ENCODE measurements at places on chromosomes 11 and 22.
A peak's percentile ranks its signal among the peaks of the same experiment; 100 is the strongest.

DNA sequence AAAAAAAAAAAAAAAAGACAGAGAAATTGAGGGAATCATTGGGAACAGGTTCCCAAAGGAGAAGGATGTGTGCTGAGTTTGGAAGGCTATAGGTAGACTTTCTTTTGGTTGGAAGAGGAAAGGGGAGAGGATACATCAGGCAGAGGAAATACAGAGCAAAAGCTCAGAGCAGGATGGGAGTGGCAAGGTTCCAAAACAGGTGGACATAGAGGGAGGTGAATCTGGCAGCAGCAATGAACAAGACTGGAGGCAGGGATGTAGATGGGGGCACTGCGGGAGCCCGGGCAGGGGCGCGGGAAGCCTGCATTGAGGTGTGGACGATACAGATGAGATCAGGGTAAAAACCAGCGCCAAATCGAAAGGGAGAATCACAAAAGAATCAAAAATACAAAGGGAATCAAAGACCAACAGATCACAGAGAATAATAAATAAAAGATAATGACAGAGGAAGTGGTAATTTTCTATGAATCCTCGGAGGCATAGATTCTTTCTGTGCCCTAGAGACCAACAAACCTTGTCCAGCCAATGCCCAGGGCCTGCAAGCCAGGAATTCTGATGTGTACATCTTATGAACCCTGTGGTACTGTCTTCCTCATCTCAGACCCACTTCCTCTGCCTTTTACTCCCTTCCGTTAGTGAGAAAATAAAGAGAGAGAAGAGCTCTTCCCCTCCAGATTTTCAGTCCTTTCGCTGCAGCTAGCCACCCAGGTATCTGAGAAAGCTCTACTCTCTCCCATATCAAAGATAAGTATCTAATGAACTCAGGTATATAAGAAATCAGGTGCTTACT lies 70.3 kb downstream of the SLC1A2 start:
- DNase-seq: no peak

DNA sequence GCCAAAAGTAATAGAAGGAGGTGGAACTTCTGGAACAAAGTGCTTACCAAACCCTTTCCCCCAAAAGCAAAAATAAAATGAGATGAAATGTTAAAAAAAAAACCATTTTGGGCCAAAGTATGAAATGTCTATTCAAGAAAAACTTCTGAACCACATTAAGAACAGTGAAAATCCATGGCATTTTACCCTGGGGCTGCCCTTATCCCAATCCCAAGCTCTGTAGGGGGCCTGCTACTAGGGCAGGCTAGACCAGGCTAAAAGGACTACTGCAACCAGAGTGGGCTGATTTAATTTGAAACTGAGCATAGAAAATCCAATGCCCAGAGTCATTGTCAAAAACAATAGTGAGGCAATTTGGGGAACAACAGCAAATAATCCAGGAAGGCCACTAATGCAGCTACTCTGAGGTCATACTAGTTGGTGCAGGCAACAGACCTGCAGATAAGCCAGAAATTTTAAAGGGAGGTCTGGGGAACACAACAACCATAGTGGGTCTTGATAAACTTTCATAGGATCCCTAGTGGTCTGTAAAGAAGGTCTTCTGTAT lies 99.4 kb downstream of the RELT start:
- no peak for DNase-seq

DNA sequence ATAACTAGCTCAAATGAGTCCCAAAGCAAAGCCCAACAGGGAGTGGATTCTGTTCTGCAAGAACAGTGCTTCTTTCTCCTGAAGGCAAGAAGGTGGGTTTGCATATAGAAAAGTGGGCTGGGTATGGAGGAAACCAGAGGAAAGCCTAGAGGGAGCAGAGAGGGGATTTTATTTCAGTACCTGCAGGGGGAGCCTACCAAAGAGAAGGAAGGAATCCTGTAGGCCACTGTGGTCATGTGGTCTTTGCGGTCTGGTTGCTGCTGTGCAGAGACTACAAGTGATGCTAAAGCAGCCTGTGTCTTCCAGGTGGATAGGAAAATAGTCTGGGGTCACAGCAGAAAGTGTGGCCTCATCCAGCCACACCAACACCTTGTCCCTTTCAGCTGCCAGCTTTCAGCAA lies 33.2 kb upstream of the ZBTB16 start:
- peak; percentile 22 for DNase-seq

- DNase-seq: no peak
These were observed 8.7 kb upstream of the PEX26 start for GRCh38 chr22:18069041-18069440.

DNA sequence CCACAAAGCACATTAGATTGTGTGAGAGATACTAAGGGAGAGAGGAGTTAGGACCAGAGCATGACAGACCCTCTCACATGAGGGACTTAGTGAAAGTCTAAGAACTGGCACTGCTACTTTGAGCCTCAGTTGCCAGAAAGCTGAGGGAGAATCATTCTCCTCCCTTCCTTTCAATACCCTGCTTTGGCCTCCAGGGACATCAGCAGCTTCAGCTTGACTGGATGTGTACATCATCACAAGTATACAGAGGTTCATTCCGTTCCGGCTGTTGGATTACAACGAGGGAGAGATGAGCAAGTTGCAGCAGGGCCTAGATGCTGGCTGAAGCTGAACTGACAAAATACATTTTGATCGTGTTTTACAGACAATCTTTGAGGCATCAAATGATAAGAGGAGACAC lies 15.7 kb upstream of the ANO5 start:
- no peak for DNase-seq

DNA sequence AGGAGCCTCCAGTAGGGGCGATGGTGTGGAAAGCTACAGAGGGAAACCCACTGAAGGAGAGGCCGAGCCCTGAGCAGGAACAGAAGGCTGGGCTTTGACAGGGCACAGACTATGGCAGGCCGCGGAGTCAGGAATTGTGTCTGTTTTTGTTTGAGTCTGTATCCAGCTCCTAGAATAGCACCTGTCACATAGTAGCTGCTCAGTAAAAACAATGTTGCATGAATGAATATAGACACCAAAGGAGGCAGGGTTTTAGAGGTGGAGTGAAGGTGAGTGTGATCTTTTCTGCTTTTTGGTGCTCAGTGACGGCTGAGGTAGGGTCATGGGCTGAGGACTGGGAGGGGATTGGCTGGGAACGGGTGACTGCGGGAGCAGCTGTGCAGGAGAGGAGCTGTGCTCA lies 18.5 kb upstream of the APOBEC3A start:
- DNase-seq: no peak

- DNase-seq: no peak
These were observed 27.5 kb downstream of the DHCR7 start for GRCh38 chr11:71420455-71421241.

DNA sequence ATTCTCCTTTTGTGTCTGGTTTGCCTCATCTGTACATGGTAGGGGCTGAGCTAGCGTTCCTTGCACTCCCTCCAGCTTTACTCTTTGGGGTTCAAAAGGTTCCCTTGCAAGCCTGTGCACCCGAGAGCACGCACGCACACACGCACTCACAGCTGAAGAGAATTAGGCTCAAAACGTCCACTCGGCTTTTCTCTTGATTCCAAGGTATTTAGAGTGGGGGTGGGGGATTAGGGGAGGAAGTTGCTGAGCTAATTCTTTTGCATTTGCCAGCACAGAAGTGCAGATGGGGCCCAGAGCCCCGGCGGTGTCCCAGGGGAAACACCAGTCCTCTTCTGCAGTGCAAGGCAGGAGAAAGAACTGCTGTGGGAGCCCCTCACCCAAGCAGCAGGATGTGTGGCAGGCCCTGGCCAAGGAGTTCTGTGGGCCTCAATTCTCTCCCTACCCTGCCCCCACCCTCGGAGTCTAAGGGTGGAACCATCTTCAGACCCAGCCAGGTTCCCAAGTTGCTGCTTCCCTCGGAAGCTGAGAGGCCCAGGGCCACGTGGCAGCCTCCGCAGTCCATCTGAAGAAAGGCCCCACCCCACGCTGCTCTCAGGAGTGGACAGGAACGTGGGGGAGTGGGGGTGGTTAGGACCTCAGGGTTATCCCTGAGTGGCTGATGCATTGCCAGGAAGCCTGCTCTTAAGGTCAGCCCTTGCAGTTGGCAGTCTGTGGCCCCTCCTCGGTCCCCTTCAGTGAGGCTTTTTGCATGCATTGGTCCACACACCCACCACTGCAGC lies 3.8 kb upstream of the KCNQ1OT1 start:
- DNase-seq: no peak

DNA sequence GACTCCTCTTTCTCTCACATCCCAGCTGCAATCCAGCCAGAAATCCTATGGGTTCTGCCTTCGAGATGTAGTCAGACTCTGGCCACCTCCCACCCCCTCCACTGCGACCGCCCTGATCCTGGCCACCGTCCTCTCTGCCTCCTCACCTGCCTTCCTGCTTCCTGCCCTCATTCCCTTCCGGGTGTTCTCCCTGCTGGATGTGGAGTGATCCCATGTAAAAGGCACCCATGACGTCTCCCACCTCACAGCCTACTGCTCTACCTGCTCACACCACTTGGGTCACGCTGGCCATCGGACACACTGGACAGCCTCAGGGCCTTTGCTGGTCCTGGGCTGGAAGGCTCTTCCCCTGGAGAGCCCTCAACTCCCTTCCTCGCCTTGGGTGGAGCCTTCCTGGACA lies 33.7 kb upstream of the CD5 start:
- no peak for DNase-seq

Measured in activated CD8-positive, alpha-beta memory T cell treated with anti-CD3 and anti-CD28 coated beads, Interleukin-2, amount 50 U/mL, for 4 hours (primary cell).